ENCODE measurements at places on chromosomes 12 and 14.

DNA sequence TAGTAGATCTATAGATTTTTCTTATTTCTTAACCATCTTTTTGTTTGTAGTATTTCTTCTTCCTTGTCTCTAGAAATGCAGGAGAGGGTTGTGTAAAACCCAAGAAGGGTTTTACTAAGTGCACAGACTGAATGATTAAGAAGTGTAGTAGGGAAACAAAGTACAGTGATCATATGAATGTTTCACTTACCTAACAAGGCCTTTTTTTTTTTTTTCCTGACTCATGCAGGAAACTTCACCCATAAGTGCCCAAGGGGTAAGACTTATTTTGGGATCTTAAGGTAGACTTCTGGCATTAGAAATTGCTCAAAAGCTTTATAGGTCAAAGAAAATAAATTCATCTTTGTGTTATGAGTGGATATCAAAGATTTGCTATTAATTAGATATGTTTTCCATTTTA, 10.2 kb downstream of the SCN8A start:
- DNase-seq: no peak

GRCh38 chr14:61149896-61150295, 131.2 kb downstream of the TMEM30B start:
- no peak for DNase-seq

DNA sequence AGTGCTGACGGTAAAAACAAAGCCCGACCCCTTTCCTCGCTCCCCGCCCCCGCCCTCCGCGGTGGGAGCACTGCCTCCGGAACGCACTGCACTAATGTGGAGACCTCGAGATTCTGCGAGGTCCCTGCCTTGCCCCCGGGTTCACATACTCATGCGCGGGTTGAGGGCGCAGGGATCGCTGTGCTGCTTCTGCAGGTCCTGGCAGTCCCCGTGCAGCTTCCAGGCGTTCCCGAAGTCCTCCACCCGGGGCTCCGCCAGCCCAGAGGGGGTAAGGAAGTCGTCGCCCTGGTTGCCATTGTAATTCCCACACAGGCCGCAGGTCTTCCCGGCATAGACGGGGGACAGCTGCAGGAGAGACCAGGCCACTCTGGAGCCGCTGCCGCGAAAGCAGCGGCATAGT, 66.8 kb downstream of the VWF start:
- DNase-seq: no peak

DNA sequence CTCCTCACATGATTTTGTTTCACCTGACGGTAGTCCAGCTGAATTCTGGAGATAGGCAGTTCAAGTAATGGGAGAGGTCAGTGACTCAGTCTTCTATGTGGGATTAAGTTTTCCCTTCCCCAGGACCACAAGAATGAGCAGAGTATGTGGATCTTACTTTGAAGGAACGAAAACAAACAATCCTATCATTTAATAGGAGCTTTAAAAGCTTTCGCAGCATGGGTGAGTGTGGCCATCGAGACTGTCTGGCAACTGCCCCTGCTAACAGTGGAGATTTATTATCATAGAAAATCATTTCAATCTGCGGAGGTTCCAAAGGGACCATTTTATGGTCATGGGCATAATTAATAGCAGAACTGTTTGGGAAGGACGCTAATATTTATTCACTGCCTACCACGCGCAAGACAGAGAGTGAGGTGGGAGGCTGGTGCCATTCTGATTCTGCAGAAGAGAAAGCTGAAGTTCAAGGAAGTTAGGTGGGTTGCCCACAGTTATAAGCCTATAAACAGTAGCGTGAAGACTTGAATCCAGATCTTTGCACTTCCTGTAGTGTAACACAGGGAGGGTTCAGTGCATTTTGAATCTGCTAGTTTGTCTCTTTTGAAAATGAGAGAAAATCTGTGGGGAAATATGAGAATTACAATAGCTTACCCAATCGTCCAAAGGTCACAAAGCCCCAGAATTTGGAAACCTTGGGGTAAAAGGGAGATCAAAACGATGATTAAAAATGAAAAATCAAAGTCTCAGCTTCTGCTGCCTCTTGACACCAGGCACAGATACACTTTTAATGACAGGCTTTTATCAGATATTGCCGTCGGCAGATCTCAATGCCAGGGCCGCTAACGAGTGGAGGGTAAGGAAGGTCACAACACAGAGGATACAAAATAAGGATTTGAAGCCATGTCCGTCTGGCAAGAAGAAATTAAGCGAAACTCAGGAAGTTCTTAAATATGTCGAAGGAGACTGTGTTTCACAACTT, 209.6 kb downstream of the CRADD start:
- DNase-seq: no peak

DNA sequence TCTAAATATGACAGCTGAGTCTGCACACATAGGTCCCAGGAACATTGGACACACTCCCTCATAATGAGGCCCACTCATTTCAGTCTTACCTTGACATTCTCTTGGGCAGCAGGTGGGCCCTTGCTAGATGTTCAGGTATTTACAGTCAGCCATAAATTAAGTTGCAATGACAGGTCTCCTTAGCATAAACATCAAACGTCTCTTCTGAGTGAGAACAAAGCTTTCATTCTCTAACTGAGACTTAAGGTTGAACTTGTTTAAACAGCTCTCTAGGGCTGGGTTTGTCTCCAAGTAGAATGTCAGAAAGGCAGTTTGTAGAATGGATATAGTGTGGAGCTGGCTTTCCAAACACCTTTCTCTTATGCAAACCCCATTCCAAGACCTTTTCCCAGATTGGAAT, 10.3 kb downstream of the ACVR1B start:
- DNase-seq: no peak

DNA sequence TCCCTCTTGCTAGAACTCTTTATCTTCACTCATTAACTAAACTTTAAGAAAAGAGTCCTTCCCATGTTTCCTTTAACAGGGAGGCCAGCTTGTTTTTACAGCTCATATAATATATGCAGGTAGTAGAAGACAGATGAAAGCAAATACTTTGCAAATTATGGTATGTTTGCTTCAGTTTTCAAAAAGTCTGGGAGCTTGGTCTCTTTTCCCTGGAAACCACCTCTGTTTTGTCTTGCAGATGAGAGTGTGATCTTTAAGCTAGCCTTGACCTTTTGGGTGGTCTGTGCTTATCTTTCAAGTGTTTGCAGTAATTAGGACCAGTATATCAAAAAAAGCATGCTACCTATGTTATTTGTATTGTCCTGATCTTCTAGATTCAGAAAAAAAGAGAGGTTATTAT, 62.7 kb downstream of the ERC1 start:
- DNase-seq: no peak

GRCh38 chr12:92070054-92070863, 75.4 kb downstream of the BTG1 start:
- no peak for DNase-seq

- no peak for DNase-seq
These were observed 3.6 kb upstream of the KRT72 start for GRCh38 chr12:52604859-52605258.

GRCh38 chr12:108106599-108106998, 22.5 kb upstream of the WSCD2 start:
- DNase-seq: no peak

DNA sequence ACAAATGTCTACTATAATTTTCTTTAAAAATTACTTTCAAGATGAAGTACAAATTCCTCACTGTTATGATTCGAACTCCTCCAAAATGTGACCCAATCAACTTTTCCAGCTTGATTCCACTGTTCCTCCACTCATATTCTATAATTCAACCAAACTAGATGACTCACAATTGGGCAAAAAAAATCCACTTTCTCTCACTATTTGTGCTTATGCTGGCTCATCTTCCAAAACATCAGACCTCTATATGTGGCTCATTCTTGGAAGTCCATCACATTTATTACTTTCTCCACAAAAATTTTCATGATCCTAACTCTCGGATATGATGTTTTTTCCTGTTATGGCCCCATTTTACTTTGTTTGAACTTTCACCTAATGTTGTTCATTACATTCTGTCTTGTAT, 26.9 kb upstream of the RXYLT1 start:
- no peak for DNase-seq

DNA sequence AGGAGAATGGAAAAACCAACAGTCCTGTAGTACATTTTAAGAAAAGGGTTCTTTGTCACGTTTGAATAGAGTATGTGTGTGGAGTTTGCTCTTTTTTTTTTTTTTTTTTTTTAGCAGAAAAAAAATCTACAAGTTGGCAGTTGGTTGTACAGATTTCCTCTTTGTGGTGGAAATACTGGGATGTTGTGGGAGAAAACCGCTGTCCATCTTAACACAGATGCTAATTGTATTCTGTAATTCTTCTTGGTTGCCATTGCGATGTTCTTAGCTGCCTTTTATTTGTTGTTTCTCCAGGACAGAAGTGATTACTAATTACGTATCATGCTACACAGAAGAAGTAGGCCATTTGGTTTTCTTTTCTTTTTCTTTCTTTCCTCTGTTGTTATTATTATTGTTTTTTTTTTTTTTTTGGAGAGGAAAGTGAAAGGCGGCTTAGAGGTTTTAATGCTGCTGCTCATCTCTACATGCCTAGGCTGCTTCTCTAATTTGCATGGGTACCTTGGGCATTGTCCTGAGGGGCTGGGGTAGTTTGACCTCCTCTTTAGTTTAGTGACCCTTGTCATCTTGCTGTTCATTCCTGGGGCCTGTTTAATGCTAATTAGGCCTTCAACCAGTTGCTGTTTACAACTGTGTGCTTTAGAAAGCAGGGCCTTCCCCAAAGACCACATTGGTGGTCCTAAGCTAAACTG, 94.7 kb downstream of the TMTC2 start:
- no peak for DNase-seq

- DNase-seq: no peak
These were observed 116.1 kb upstream of the FBXO33 start for GRCh38 chr14:39548358-39548757.

GRCh38 chr14:60805841-60806430, 71.4 kb downstream of the MNAT1 start:
- DNase-seq: no peak

DNA sequence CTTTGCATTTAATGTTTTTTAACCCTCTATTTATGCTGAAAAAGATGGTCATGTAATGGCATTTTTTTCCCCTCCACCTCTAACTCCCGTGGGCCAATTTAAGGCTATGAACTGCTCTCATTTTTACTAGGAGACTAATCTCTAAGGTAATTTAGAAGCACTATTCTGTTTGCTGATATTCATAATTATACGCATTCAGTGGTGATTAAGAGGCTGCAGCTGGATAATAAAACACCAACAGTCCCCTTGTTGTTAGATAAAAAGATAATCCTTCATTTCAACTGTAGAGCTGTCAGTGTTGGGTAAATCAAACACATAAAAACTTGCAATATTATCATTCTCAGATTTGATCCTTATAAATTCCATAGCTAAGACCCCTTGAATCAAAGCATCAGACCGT, 8.9 kb downstream of the MYO1H start:
- no peak for DNase-seq

DNA sequence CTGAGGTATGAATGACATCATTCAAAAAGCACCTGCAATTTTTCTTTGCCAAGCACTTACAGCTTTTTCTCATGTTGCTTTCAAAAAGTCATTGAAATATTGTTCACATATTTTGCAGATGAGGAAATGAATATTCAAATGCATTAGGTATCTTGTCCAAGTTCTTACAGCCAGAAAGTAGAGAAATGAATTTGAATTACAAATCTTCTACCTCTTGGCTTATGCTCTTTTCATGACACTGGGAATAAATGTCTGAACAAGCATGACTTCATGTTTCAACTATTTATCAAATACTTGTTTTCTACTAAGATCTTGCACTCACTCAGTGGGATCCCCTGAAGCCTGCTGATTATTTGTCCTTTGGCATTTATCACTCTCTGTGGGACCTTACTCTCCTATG, 267.2 kb upstream of the BTG1 start:
- no peak for DNase-seq

- no peak for DNase-seq
These were observed 118.1 kb upstream of the FOXN3 start for GRCh38 chr14:89534902-89535685.

GRCh38 chr14:53652068-53652467, 304.6 kb downstream of the BMP4 start:
- DNase-seq: no peak

DNA sequence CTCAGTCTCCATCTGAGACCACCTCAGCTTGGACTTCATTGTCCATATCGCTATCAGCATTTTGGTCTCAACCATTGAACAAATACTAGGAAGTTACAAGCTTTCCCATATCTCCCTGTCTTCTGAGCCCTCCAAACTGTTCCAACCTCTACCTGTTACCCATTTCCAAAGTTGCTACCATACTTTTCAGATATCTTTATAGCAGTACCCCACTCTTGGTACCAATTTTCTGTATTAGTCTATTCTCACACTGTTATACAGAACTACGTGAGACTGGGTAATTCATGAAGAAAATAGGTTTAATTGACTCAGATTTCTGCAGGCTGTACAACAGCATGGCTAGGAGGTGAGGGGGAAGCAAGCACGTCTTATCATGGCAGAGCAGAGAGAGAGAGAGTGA, 53.8 kb downstream of the PRKCH start:
- no peak for DNase-seq

DNA sequence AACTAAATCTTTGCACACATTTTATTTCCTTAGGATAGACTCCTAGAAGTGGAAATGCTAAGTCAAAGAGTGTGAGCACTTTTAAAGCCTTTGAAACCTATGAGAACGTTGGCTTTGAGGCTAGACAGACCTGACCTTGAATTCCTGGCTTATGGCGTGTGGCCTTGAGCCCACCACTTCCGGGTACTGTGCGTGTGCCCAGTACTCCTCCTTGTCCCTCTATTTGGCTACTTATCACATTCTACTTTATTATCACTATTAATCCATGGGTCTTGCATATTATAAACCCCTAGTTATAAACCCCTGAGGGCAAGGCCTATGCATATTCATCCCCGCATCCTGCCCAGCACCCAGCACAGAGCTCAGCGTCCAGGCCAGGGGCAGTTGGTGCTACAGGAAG, 26.0 kb upstream of the CD27 start:
- no peak for DNase-seq

- DNase-seq: no peak
These were observed 2.4 kb downstream of the FGFR1OP2 start for GRCh38 chr12:26940516-26941214.

DNA sequence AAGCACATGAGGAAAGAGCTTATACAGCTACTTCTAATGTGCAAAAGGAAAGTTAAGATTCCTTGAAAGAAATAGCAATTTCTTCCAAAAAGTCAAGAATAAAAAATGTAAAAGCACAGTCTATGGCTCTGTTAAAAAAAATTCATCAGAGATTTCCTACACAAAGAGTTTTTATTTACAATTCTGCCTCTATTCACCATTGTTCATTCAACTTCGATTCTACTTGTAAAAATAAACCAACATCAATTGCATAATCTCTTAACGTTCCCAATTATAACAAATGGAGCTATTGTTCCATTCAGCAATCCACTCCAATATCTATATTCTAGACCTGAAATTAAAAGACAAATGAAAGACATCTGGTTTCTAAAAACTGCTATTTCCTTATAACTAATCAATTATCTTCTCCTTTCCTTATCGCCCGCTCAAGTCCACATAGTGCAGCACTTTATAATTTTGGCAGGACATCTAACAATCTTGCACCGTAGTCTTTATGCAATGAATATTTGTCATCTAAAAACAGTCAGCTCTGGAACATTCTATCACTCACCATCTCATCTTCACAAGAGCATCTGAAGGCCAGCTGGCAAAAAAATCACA, 6.2 kb downstream of the EIF2S3B start:
- DNase-seq: no peak
